Heart right ventricle (tissue), 16 donors: ENCODE measurements at places on chromosomes 16 and 17.
A peak's percentile ranks its signal among the peaks of the same experiment; 100 is the strongest.

DNA sequence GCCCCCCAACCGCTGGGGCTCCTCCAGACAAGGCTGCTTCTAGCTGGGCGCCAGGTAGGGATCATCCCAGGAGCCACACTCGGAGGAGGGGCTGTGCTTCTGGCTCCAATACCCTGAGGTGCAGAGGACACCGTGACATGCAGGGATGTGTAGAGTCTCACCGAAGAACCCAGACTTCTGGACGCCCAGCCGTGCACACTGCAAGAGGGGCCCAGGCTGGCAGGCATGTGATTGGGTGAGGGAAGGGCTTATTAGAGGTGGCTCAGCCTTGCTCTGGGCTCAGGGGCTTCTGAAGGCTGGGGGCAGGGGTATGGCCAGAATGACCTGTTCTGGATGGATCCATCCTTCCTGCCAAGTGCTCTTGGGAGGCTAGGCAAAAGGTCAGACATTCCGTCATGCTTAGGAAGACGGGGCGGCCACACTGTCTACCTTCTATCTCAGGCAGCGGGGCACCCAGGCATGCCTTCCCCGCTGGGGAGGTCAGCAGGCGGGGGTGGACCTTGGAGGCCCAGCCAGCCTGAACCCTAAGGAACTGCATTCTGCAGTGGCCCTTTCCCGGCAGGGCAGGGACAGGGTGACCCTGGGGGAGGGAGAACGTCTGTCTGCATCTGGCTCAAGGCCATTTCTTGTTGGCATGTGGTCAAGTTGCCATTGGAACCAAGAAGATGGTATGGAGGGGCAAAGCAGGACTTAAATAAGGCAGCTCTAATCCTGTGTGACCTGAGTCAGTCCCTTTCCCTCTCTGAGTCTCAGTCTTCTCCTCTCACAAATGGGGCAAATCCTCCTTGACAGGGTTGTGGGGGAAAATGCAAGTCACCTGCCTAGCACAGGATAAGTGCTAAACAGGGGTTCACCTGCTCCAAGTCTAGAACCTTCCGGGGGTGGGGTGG is 5.8 kb upstream of the ADGRG1 start:
- DNase-seq = no peak

GRCh38 chr17:59105852-59106462 is 723 bp downstream of the TRIM37 start:
- peak; percentile 57 for DNase-seq

DNA sequence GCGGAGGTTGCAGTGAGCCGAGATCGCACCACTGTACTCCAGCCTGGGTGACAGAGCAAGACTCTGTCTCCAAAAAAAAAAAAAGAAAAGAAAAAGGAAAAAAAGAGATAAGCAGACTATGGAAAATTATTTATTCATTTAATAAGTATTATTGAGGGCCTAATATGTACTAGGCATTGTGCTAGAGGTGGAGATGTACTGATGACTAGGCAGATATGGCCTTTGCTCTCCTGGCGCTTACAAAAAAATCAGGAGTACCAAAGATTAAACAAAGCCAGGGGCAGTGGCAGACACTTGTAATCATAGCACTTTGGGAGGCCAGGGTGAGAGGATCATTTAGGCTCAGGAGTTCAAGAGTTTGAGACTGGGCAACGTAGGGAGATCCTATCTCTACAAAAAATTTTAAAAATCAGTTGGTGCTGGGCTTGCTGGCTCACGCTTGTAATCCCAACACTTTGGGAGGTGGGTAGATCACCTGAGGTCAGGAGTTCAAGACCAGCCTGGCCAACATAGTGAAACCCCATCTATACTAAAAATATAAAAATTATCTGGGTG is 10.4 kb upstream of the TNRC6A start:
- DNase-seq = no peak

DNA sequence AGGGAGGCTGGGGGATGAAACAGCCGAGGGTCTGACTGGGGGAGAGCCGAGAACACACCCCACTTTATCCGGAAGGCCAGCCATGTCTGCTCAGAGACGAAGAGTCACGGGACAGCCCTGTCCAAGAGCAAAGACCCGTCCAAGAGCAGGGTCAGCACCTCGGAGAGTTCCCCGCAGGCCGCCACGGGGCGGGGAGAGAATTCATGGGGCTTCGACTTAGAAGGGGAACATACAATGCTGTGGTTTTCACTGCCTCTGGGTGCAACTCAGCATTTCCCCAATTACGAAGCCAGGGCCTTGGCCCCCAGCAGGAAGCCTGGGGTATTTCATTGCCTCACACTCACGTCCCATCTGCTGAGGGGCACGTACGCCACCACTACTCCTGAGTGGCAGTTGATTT is 59.3 kb downstream of the JPH3 start:
- peak; percentile 46 for DNase-seq
